Esophagus (tissue), 2 donors: ENCODE measurements at places on chromosomes 6 and 20. TPM values are rescaled to one million over a fixed set of nuclear protein-coding genes. Genes with fewer than 3 reads are reported as not detected.

Gene CST7
- polyA plus RNA-seq = 2.9 TPM

Gene OPRL1
- 0.14 TPM for polyA plus RNA-seq

Gene DDO
- 0.34 TPM for polyA plus RNA-seq

Gene PDYN
- not detected for polyA plus RNA-seq

Gene ECT2L
- 0.05 TPM for polyA plus RNA-seq

Gene ITPA
- polyA plus RNA-seq = 73.5 TPM

Gene FOXC1
- polyA plus RNA-seq = 2.3 TPM

Gene TFAP2A
- 28.8 TPM for polyA plus RNA-seq

Gene GSTA2
- polyA plus RNA-seq = not detected

Gene MAS1
- polyA plus RNA-seq = not detected

Gene CST5
- 0.16 TPM for polyA plus RNA-seq

Gene OR12D3
- not detected for polyA plus RNA-seq

Gene RIMS4
- polyA plus RNA-seq = 0.04 TPM

Gene TBPL1
- 16.1 TPM for polyA plus RNA-seq

Gene HELZ2
- polyA plus RNA-seq = 8.3 TPM

Gene RALGAPB
- polyA plus RNA-seq = 10.3 TPM

Gene CNBD2
- polyA plus RNA-seq = 6.1 TPM

Gene MDC1
- polyA plus RNA-seq = 5.9 TPM

Gene ZC2HC1B
- 0.08 TPM for polyA plus RNA-seq

Gene MOCS1
- polyA plus RNA-seq = 3.8 TPM

Gene SIRPD
- not detected for polyA plus RNA-seq

Gene OR2H1
- not detected for polyA plus RNA-seq

Gene TGM3
- polyA plus RNA-seq = 1,528 TPM

Gene FNDC11
- 0.07 TPM for polyA plus RNA-seq

Gene HLA-G
- polyA plus RNA-seq = 0.07 TPM

Gene SLC16A10
- polyA plus RNA-seq = 0.18 TPM
